ENCODE measurements at places on chromosomes 6 and 20.

DNA sequence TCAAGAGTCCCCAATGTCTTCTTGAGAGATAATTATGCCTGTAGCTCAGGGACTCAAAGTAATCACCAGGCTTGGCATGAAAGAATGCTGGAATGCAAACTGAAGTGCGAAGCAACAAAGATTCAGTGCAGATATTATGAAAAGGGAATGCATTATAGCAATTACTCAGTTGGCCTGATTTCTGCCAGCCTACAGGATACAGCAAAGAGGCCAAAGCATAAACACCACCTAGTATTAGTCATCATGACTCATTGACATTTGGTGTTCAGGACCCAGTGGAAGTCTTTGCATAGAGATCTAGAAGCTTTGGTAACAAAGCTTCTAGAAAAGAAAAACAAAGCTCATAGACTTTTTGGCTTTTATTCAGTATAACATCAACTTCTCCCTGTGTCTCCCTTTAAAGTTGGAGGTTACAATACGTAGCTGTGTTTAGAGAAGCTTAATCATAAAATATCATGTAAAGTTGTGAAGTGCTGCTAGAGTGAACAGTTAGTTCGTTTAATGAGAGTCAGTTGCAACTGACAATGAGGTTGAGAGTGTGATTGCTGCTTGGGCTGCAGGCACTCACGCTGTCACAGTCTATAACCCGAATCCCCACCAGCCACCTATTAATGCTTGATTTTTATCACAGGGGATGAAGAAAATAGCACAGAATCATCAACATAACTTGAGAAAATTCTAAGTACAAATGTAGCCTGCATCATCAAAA is 932.7 kb downstream of the TFAP2A start:
- no peaks in the 10 kb centered on the region for H3K27me3 ChIP-seq
- no peaks in the 10 kb centered on the region for H3K4me1 ChIP-seq
- DNase-seq, result no peak
- H3K4me3 ChIP-seq, result no peak overlapping the region

DNA sequence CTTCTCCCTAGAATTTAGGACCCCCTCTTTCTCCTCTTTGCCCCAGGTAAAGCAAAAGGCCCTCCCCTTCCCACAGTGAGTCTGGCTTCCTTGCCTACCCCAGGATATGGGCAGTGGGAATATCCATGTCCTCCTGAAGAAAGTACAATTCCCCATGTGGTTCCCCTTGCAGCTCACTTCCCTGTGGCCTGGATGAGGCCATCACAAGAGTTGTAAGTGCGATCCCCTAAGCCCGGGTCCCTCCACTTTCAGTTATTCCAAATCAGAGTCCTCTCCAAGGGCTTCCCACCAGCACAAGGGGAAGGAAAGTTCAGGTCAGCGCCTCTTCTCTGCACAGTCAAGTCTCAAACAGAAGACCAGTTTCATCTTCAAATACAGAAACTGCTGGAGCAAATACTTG is 10.2 kb upstream of the PTPN1 start:
- peak overlapping the region; percentile 59 for H3K27ac ChIP-seq
- no peak for DNase-seq
- no peaks in the 10 kb centered on the region for H3K27me3 ChIP-seq
- no peaks in the 10 kb centered on the region for H3K36me3 ChIP-seq
- peaks cover 2% of the 10 kb centered on the region for H3K4me1 ChIP-seq
- H3K4me3 ChIP-seq, result no peak overlapping the region

DNA sequence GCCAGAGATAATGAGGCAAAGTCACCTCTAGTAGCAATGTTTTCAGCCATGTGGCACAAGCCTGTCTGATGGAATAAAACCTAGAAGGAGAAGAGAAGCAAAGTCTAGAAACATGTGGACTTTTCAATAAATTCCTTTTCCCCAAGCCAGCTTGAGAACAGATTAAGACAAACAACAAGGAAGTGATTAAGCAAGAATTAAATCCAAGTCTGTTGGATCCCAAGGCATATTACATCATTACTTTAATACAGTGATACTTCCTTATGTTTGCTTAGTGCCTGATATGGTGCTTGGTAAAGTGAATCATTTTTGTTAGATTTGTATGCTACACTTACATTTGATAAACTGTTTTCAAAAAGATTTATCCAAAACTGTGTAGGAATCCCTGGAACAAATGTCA is 260.3 kb upstream of the FAM83B start:
- no peak overlapping the region for H3K4me3 ChIP-seq
- no peak overlapping the region for H3K27ac ChIP-seq
- DNase-seq, result no peak
- no peaks in the 10 kb centered on the region for H3K36me3 ChIP-seq
- no peaks in the 10 kb centered on the region for H3K27me3 ChIP-seq

GRCh38 chr6:156387472-156387871 is 389.7 kb upstream of the ARID1B start:
- peaks cover 49% of the 10 kb centered on the region for H3K27me3 ChIP-seq
- no peaks in the 10 kb centered on the region for H3K4me1 ChIP-seq
- no peak overlapping the region for H3K4me3 ChIP-seq
- no peak for DNase-seq
- no peak overlapping the region for H3K27ac ChIP-seq

- no peaks in the 10 kb centered on the region for H3K4me1 ChIP-seq
- H3K36me3 ChIP-seq, result no peaks in the 10 kb centered on the region
- H3K27ac ChIP-seq, result no peak overlapping the region
- H3K4me3 ChIP-seq, result no peak overlapping the region
- DNase-seq, result no peak
- peaks cover 41% of the 10 kb centered on the region for H3K27me3 ChIP-seq
Measured at GRCh38 chr20:58568483-58569240, 53.5 kb upstream of the APCDD1L start.

DNA sequence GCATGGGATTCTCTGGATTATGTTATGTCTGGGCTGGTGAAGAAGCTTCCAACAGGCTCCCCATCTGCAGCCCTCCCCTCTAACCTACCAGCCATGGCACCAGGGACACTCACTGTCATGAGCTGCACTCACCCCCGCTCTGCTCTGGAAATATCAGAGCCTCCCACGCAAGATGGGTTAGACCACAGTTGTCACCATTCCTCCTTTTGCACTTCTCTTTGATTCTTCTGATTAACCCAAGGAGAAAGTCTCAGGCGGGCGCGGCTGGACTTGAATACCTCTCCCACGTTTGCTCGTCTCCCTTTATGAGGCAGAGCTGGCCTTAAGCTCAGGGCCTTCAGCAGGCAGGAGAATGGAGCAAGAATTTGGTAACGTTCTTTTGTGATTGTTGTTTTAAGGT is 128.1 kb downstream of the CEBPB start:
- peaks cover 45% of the 10 kb centered on the region for H3K27me3 ChIP-seq
- no peak overlapping the region for H3K27ac ChIP-seq
- no peaks in the 10 kb centered on the region for H3K4me1 ChIP-seq
- H3K36me3 ChIP-seq, result no peaks in the 10 kb centered on the region
- no peak overlapping the region for H3K4me3 ChIP-seq
- no peak for DNase-seq

GRCh38 chr6:26187292-26187691 is 100.1 kb downstream of the HFE start:
- no peaks in the 10 kb centered on the region for H3K27me3 ChIP-seq
- peaks cover 19% of the 10 kb centered on the region for H3K36me3 ChIP-seq
- peaks cover 30% of the 10 kb centered on the region for H3K4me1 ChIP-seq
- H3K27ac ChIP-seq, result no peak overlapping the region

- H3K27ac ChIP-seq, result no peak overlapping the region
- H3K36me3 ChIP-seq, result no peaks in the 10 kb centered on the region
- H3K4me1 ChIP-seq, result peaks cover 28% of the 10 kb centered on the region
- no peak for DNase-seq
- no peak overlapping the region for H3K4me3 ChIP-seq
Measured at GRCh38 chr6:53433261-53433950, 84.7 kb upstream of the ELOVL5 start.

DNA sequence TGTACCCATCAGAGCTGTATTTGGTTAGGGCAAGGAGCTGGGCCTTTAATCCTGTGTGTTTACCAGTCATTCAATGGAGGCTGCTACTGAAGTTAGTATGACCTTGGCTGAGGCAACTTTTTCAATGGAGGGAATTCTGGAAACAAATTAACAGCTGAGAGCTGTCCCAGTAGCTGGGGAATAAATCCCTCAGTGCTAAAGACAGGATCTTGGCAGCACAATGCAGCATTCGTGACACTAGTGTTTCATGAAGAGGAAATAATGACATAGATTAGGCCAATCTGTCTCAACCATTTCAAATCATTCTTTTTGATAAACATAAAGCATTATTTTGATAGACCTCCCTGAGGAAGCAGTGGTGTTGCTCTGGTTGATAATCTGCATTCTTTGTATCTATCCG is 42.9 kb downstream of the GRM1 start:
- no peak for DNase-seq
- H3K4me1 ChIP-seq, result no peaks in the 10 kb centered on the region
- no peak overlapping the region for H3K27ac ChIP-seq
- peaks cover 7% of the 10 kb centered on the region for H3K27me3 ChIP-seq
- H3K36me3 ChIP-seq, result no peaks in the 10 kb centered on the region

GRCh38 chr6:121838842-121839241 is 403.4 kb downstream of the GJA1 start:
- H3K27me3 ChIP-seq, result no peaks in the 10 kb centered on the region
- no peak overlapping the region for H3K27ac ChIP-seq
- DNase-seq, result no peak
- H3K4me3 ChIP-seq, result no peak overlapping the region
- H3K36me3 ChIP-seq, result no peaks in the 10 kb centered on the region

- H3K27me3 ChIP-seq, result peaks cover 99% of the 10 kb centered on the region
- H3K4me1 ChIP-seq, result peaks cover 15% of the 10 kb centered on the region
- H3K27ac ChIP-seq, result no peak overlapping the region
Measured at GRCh38 chr6:3236005-3236404, 8.6 kb upstream of the TUBB2B start.

DNA sequence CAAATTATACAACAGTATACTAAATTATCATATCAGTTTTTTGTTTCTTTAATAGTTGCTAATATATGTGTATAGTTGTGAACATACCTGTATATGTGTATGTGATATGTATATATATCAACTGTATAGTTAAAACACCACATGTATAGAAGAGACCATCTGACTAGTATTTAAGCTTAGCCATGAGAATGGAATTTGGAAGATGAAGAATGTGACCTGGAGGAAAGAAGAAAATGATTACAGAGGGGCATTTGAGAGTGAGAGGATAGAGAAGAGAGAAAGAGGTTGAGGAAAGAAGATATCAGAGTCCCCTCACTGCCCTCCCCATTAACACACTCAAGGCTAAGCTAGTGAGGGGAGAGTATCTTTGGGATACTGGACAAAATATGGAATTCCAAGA is 335.9 kb downstream of the BCKDHB start:
- no peaks in the 10 kb centered on the region for H3K4me1 ChIP-seq
- no peak overlapping the region for H3K4me3 ChIP-seq
- no peaks in the 10 kb centered on the region for H3K27me3 ChIP-seq
- DNase-seq, result no peak

DNA sequence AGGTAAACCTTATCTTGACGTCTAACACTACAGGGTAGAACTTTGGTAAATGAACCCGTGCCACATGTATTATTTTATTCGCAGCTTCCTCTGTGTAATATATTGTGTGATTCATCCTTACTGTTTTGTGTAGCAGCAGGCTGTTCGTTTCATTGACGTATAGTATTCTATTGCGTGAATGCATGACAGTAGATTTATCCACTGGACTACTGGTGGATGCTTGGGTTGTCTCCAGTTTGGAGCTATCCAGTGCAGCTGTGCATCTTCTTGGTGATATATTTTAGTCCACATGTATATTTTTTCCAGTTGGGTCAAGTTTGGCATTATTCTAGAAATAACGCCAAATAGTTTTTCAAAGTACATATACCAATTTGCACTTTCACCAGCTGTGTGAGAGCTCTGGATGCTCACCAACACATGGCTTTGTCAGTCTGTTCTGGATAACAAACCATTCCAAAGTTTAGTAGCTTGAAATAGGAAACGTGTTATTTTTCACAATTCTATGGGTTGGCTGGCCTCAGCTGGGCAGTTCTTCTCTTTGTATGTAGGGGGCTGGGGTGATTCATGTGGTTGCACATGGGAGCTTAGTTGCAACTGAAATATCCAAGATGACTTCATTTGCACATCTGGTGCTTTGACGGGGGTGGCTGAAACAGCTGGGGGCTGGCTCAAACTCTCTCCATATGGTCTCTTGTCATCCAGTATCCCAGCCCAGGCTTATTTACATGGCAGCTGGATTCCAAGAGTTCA is 9.3 kb downstream of the ECT2L start:
- peaks cover 29% of the 10 kb centered on the region for H3K27me3 ChIP-seq
- DNase-seq, result no peak
- no peak overlapping the region for H3K4me3 ChIP-seq
- H3K4me1 ChIP-seq, result no peaks in the 10 kb centered on the region

GRCh38 chr20:63029358-63030121 is 22.8 kb upstream of the BHLHE23 start:
- H3K36me3 ChIP-seq, result no peaks in the 10 kb centered on the region
- H3K4me3 ChIP-seq, result no peak overlapping the region

DNA sequence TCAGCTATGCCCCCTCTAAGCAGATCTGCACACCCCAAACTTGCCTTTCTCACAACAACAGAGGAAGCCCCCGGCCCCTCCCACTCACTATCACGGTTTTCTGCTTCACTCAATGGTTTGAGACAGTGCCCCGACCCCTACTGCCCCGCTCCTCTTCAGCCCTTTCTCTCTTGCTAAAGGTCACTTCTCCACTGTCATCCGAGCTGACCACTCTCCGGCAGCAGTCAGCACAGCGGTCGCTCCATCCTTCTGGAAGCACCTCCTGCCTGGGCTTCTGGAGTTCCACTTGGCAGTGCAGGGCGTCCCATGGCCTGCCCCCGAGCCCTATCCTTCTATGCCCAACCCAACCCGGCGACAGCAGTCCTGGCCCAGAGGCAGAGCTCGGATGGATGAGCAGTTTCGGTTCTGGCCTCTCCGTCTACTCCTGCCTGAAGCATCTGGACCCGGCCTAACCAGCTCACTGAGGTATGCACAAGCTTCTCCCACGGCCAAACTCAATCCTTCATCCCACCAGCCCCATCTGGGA is 4.1 kb downstream of the CTSZ start:
- peak overlapping the region; percentile 80 for H3K27ac ChIP-seq

DNA sequence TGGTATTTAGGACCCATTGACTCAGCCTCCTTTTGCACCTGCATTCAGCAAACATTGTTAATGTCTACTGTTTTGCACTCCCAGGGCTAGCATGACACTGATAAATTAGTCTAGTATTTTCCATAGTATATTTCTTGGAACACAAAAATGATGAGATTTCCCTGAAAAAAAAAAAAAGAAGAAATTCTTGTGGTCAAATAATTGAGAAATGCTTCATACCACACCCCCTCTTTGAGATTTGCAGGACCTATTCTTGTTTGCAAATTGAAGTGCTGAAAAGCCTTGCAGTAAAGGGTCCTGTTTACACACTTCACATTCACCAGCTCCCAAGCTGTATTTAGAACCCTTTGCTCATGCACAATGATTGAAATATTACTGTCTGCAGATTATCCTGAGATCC is 36.3 kb upstream of the CLIC5 start:
- no peaks in the 10 kb centered on the region for H3K4me1 ChIP-seq
- no peak for DNase-seq
- H3K36me3 ChIP-seq, result no peaks in the 10 kb centered on the region
- no peak overlapping the region for H3K4me3 ChIP-seq
- no peak overlapping the region for H3K27ac ChIP-seq
- peaks cover 29% of the 10 kb centered on the region for H3K27me3 ChIP-seq

Data from central memory CD8-positive, alpha-beta T cell (primary cell).